ENCODE measurements at places on chromosomes 13 and 19. TPM values are rescaled to one million over a fixed set of nuclear protein-coding genes. Genes with fewer than 3 reads are reported as not detected.

GRCh38 chr13:111536075-111536642, 215.7 kb downstream of the TEX29 start:
- no peak for DNase-seq

DNA sequence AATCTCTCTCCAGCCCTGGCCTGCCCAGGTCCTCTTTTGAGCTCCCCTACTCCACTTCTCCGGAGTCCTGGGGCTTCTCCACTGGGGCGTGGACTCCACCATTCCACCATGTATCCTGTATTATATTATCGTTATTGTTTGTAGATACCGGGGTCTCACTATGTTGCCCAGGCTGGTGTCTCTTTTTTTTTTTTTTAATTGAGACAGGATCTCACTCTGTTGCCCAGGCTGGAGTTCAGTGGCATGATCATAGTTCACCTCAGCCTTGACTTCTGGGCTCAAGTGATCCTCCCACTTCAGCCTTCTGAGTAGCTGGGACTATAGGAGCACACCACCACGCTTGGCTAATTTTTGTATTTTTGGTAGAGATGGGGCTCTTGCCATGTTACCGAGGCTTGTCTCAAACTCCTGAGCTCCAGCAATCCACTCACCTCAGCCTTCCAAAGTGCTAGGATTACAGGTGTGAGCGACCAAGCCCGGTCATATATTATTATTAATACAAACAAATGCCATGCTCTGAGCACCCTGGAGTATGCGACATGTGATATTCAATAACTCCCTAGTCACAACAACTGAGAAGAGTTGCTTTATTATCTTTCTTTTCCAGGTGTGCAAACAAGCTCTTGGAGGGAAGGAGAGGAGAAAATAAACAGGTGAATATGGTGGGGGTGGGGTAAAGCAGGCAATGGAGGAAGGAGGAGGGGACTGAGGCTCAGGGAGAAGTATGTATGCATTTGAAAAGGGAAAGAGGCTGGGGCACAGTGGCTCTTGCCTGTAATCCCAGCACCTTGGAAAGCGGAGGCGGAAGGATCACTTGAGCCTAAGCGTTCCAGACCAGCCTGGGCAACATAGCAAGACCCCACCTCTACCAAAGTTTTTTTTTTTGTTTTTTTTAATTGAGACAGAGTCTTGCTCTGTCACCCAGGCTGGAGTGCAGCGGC, 2.8 kb upstream of the CERS4 start:
- DNase-seq = no peak

DNA sequence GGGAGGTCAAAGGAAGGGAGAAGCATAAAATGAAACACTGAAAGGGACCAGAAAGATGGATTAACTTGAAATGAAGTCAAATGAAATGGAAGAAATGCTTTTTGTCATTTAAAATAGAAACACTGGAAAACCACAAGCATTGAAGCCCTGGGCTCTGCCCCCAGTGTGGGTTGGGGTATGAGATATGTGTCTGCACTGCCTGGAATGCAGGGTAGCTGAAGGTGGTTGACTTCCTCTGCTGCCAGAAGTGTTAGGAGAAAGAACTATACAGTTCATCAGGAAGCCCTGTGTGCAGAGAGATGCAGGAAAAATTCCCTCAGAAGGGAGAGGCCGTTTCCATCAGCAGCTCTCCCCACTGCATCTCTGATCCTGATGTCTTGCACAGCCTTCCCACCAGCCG, 69.2 kb downstream of the DHRS12 start:
- no peak for DNase-seq

Gene ZNF296
- total RNA-seq = 0.44 TPM

Gene RTBDN
- total RNA-seq = not detected

Gene FPR1
- total RNA-seq = 12.9 TPM
